ENCODE measurements at places on chromosomes 7 and 10.

- no peak for DNase-seq
Observed at GRCh38 chr7:7242899-7243298, 60.6 kb downstream of the C1GALT1 start.

DNA sequence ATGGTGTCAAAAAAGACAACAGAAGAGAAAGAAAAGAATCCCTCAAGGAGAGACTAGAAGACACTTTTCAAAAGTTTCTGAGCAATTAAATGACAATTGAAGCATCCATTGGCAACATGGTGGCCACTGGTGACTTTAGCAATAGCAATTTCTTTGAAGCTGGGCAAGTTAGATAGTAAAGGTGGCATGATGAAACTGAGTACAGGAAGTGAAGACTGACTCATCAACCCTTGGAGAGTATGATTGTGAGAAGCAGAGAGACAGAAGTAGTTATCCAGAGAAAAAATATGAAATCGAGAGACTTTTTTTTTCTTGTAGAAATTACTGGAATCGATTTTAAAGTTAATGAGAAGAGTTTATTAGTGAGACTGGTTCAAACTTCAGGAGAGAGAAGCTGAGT is 52.5 kb downstream of the DGKB start:
- DNase-seq: no peak

GRCh38 chr10:43145311-43145710 is 7.1 kb downstream of the CSGALNACT2 start:
- DNase-seq: no peak

- DNase-seq: no peak
Observed at GRCh38 chr7:109930049-109930448, 1160.9 kb upstream of the LRRN3 start.

DNA sequence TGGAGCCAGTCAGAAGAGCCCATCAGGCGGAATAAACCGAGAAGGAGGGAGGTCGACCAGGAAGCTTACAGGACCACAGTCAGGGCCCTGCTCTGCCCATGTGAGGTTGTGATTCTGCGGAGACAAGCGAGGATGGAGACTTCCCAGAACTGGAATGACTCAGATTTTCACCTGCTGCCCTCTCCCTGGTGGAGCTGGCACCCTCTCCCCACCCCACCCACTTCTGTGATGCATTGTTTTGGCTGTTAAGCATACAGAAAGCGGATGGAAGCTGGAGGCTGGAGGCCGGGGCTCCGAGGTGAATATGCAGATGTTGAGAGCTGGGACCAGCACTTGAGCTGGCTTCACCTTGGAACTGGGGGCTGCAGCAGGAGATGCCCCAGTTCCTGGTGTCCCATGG is 57.4 kb downstream of the NPTX2 start:
- no peak for DNase-seq

DNA sequence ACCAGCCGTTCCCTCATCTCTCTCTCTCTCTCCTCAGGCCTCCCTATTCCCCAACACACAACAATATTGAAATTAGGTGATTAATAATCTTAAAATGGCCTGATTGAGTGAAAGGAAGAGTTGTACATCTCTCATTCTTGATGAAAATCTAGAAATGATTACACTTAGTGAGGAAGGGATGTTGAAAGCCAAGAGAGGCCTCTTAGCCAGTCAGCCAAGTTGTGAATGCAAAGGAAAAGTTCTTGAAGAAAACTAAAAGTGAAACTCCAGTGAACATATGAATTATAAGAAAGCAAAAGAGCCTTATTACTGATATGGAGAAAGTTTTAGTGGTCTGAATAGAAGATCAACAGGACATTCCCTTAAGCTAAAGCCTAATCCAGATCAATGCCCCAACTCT is 695.1 kb downstream of the GRID1 start:
- no peak for DNase-seq

- DNase-seq: no peak
Observed at GRCh38 chr10:58853668-58854067, 322.8 kb upstream of the PHYHIPL start.

GRCh38 chr7:28998105-28998504 is 40.0 kb upstream of the TRIL start:
- no peak for DNase-seq

- DNase-seq: no peak
Observed at GRCh38 chr10:31299119-31299518, 19.9 kb upstream of the ZEB1 start.

DNA sequence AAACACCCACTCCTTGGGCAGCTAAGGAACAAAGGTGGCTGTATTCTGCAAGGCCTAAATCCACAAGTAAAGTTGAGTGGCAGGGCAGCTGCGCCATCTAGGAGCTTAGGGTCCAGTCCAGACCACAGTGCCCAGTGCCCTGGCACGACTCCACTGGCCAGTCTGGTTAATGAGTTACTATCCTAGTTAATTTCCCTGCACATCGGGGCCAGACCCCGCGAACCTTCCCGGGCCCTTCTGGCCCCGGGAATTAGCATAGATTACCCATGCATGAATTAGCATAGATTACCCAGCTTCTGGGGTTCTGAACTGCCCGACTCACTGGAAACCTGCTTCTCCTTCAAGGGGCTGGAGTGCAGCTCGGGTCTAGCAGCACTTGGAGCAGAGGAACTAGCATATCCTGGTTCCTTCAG is 3.2 kb upstream of the EMX2 start:
- DNase-seq: no peak

DNA sequence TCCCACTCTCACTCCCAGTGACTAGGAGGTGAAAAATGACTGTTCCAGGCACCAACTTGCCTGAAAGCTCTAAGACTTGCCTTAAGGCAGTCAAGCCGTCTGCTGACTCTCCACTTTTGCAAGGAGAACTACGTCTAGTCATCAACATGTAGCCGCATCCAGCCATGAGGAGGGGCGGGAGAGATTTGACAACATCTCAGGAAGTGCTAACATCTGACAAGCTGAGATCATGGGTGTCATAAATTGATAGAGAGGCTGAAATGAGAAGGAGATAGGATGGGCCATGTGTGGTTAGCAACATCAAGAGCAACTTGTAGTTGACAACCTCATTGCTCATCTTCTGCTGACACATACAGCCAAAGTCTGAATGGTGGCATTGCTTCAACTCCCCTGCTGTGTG is 9.0 kb upstream of the TBXAS1 start:
- no peak for DNase-seq

DNA sequence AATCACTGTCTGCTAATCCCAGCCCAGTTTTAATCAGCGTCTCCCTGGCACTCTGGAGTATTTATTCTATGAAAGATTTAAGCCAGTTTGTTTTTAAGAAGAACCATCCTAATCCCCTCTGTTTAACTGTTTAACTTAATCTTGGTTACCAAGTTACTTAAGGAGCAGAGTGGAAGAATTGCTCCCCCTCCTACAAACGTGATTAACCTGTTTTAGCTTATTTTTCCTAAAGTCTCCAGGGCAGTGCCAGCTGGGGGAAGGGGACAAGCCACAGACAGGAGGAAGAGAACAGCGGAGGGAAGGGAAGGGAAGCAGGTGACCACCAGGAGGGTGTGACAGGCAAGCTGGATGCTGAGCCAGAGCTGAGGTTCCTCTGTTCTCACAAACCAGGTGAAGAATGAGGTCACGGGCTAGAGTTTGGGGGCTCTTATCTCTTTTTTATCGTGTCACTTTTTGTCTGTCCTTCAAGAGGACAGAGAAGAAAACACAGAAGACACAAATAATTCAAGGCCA is 1.7 kb downstream of the SLC13A4 start:
- DNase-seq: no peak

GRCh38 chr10:88116971-88117626 is 253.7 kb downstream of the PTEN start:
- no peak for DNase-seq

GRCh38 chr7:36794689-36795088 is 70.4 kb upstream of the AOAH start:
- DNase-seq: peak; percentile 41

DNA sequence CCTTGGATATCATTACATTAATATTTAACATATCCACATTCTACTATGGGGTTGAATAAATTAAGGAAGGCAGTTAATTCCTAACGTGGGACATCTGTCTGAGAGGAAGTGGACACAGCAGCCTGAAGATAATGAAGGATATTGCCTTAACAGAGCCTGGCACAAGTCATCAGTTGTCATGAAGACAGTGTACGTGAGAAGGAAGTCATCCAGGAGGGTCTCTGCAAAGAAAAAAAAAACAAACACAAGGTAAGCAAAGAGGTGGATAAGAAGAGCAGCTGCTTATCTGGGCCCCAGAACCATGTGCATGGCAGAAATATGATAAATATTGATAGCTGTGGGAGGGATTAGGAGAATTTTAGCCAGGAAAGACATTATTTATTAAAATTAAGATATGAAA is 190.0 kb downstream of the RAPGEF5 start:
- no peak for DNase-seq

GRCh38 chr7:151688236-151688780 is 168.6 kb upstream of the RHEB start:
- DNase-seq: no peak

DNA sequence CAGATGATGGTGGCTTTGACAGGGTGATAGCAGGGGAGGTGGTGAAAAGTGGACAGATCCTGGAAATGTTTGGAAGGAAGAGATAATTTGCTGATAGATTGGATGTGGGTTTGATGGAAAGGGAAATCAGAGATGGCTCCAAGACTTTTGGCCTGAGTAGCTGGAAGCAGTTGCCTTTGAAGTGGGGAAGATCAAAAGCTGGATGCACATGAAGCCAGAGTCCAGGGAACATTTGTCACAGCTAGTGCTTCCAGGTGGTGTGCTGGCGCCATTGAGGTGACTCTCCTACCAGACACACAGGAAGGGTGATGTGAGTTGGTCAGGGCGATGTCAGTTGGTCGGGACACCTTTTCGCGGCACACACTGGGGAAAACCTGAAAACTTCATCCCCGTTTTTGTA is 15.9 kb downstream of the DYNC1I1 start:
- DNase-seq: no peak

DNA sequence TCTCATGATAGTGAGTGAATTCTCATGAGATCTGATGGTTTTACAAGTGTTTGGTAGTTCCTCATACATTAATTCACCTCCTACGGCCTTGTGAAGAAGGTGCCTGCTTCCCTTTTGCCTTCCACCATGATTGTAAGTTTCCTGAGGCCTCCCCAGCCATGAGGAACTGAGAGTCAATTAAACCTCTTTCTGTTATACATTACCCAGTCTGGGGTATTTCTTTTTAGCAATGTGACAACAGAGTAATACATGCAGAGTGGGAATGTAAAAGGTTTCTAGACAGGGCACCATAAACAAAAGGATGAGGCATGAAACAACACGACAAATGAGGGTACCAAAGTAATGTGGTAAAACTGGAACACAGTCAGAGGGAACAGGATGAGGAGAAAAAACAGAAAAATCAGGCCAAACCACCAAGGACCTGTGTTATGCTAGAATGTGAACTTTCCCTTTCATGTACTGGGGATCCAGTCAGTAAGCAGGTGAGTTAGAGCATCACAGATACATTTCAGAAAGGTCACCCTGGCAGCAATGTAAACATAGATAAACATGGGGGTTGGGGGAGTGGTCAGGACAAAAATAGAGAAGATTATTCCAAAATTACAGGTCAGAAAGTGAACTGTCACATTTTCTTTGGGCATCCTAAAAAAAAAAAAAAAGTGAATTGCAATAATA is 31.9 kb downstream of the ANKRD26 start:
- no peak for DNase-seq

DNA sequence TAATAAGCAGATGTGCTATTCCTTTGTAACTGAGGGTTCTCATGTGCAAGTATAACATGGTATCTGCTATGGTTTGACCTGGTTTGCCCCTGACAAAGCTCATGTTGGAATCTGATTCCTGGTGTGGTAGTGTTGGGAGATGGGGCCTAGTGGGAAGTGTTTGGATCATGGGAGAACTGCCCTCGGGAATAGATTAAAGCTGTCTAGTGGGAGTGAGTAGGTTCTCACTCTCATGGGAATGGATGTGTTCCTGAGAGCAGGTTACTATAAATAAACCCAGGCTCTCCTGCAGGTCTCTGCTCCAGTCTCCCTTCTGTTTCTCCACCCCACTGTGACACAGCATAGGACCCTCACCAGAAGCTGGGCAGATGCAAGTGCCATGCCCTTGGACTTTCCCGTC is 97.7 kb downstream of the ATE1 start:
- no peak for DNase-seq

GRCh38 chr10:48802611-48803071 is 118.0 kb downstream of the WDFY4 start:
- DNase-seq: no peak

- DNase-seq: no peak
Observed at GRCh38 chr10:14560274-14560673, 214.4 kb downstream of the FAM107B start.

DNA sequence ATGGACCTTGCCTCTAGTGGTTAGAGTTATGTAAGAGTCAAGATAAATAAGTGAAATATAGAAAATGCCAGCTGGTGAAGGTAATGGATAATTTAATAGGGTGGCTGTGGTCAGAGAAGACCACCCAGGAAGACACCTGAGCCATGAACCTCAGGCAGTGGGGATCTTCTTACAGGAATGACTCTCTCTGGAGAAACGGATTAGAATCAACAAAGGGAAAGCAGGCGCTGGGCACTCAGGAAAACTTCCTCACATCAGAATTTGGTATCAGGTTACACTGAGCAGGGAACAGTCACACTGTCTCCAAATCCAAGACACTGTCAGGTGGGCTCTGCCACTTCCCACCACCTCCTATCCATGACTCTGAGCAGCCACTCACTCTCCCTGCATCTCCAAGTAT is 132.6 kb downstream of the DYNC2I1 start:
- DNase-seq: no peak

GRCh38 chr7:5064391-5065106 is 18.9 kb downstream of the RBAK start:
- no peak for DNase-seq

- DNase-seq: no peak
Observed at GRCh38 chr10:60050366-60050765, 144.0 kb upstream of the CCDC6 start.

DNA sequence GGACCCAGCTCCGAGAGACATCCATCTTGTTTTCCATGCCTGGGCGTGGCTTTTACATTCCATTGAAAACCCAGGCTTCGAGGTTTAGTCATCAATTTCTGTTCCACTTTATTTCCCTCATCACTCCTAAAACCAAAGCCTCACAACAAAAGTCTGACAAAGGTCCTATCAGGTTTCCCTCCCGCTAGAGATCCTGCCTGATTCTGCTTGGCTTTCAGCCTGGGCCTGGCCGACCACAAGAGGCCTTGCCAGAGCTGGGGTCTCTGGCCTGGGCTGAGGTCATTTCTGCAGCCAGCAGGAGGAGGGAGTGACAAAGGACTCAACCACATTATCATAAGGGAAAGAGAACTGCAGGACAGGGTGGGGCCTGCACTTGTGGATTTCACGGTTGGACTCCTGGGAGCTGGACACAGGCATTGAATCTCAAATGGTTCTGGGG is 167.0 kb downstream of the FANK1 start:
- no peak for DNase-seq

Data from large intestine (tissue), 12 donors.